ENCODE measurements at places on chromosomes 4 and X. TPM values are rescaled to one million over a fixed set of nuclear protein-coding genes. Genes with fewer than 3 reads are reported as not detected.

- no peak for DNase-seq
Observed at GRCh38 chrX:134797390-134797700, 139.1 kb upstream of the PLAC1 start.

GRCh38 chr4:90990284-90990683 lies 863.1 kb downstream of the CCSER1 start:
- DNase-seq = no peak

DNA sequence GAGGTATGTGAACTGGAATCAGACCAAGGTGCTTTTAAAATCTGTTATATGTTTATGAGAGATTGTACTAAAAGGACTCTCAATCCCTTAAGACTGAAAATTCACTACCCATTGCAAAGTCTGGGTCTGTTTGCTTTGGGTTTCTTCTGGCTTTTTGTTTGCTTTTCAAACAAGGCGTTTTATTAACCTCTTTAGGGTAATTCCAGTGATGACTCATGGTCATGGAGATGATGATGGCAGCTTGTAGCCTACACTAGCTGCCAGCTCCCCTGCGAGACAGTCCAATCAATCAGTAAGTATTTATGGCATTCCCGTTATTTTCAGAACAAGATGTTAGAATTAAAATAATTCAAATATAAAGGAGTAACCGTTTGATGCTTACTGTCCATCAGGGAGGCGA lies 643.8 kb upstream of the FTHL17 start:
- DNase-seq = no peak

GRCh38 chr4:184217634-184218033 lies at the start of gene ENPP6:
Gene ENPP6, minus strand, starts transcription at chr4:184217873. Its CDS starts 54 bp downstream, at chr4:184217819.
- DNase-seq = no peak

DNA sequence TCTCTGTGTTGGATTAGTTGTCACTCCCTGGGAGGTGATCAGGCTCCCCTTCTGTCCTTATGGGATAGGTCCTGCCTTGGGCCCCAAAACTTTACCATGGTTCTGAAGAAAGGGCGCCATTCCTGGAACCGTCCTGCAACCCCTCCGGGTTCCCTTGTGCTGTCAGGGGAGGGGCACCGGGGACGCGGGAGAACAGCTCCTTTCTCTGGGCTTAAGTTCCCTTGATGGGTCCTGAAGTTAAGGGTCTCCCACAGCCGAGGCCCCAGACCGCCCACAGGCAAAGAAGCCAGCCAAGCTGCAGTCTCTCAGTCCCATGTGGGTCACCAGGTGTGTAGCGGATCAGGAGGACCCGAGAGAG lies 44.8 kb downstream of the UGT2A3 start:
- no peak for DNase-seq

DNA sequence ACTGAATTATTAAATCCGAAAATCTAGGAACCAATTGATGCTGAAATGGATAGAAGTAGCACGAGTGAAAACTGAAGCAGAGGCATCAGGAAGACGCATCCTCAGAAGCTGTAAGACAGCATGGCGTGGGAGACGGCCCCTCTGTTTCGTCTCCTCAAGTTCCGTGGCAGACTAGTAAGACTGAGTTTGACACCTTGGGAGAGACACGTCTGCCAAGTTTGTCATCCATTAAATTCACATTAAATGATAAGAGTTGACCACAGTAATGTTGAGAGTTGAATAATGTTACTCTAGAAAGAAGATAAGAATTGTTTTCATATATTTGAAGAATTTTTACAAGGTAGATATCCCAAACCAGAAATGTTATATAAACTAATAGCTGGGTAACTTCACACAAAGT lies 736.1 kb upstream of the FRG1 start:
- no peak for DNase-seq

DNA sequence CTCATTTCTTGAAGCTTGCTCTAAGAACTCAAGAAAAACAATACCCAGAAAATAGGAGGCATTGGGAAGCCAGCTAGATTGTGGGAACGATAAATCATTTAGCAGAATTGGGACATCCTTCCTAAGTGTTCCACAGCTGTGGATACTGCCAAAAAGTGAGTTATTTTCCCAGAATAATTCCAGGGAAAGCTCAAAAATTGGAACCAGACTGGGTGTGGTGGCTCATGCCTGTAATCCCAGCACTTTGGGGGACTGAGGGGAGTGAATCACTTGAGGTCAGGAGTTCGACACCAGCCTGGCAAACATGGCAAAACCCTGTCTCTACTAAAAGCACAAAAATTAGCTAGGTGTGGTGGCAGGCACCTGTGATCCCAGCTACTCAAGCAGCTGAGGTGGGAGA lies 68.2 kb upstream of the GK2 start:
- no peak for DNase-seq

DNA sequence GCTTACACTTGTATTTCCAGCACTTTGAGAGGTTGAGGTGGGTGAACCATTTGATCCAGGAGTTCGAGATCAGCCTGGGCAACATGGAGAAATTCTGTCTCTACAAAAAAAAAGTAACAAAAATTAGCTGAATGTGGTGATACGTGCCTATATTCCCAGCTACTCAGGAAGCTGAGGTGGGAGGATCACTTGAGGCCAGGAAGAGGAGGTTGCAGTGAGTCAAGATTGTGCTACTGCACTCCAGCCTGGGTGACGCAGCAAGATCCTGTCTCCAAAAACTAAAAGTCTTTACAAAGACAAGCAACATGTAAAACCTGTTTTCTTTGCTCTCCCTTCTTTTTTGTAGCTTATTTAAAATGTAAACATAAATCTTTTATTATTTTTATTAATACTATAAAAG lies 1156.1 kb downstream of the FAT4 start:
- no peak for DNase-seq

The MAGIX gene
- total RNA-seq = 5.6 TPM

- no peak for DNase-seq
Observed at GRCh38 chr4:107866726-107867125, 42.0 kb downstream of the SGMS2 start.
